LoVo (cell line): ENCODE measurements at places on chromosomes 6 and 20.

GRCh38 chr6:38702558-38703397 is at the start of gene GLO1:
GLO1 (minus strand) TSS chr6:38703145; CDS start chr6:38703054, 91 bp downstream.
- peak; percentile 97 for DNase-seq

DNA sequence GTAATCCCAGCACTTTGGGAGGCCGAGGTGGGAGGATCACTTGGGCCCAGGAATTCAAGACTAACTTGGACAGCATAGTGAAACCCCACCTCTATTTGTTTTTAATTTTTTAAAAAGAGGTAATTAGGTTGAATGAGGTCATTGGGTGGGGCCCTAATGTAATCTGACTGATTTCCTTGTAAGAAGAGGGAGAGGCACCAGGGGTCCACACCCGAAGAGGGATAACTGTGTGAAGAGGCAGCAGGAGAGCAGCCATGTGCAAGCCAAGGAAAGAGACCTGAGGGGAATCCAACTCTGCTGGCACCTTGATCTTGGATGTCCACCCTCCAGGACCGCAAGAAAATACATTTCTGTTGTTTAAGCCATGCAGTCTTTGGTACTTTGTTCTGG is 63.4 kb downstream of the QRSL1 start:
- peak; percentile 14 for DNase-seq

DNA sequence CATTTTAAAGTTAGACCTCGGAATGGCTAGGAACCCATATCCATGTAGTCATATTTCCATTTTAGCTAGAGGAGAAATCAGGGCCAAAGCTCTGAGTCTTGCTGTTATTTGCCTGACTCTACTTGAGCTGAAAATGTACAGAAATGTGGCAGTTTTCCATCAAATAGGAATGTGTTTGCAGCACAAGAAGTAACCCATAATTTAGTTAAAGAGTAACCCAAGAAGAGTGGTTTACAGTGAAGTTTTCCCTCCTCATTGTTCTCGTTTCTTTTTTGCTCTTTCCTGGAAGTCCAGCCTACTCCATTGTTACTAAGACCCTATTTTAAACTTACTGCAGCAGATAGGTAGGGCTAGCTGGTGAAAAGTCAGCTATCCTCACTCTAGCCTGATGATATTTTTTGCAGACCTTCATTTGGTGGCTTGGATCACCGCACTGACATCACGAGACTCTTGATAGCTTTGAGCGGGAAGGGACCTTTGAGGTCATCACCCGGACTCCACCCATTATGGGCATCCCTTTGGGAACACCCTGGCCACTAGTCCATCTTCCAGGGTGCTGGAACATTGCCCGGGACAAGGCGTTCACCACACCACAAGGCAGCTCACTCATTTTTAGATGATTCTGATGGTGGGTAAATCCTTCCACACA is 28.0 kb upstream of the ADGRF5 start:
- peak; percentile 48 for DNase-seq

GRCh38 chr6:73180763-73181619 is 44.3 kb downstream of the KHDC1L start:
- peak; percentile 62 for DNase-seq

GRCh38 chr6:146281651-146282362 is 252.9 kb downstream of the GRM1 start:
- no peak for DNase-seq

DNA sequence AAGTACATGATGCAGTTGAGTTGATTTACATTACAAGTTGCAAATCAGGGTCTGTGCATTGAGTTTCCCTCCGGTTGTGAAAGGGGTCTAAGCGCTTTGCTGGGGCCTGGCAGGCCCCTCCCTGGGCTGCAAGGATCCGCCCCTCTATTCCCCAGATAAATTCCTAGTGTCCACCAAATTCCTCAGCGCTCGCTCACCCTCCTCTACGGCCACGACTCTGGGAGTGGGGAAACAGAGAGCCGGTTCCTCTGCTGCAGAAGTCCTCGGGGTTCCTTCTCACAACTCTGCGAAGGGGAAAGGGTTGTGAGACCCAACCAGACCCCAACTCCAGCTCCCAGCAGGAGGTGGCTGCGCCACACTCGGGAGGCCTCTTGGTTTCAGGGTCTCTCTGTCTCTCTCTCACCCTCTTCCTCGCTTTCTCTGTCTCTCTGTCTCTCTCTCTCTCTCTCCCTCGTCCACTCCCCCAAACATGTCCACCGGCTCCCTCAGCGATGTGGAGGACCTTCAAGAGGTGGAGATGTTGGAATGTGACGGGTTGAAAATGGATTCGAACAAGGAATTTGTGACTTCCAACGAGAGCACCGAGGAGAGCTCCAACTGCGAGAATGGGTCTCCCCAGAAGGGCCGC is at the start of gene TCF21:
TSS of gene TCF21 (plus strand) at position 185 of the 628 bp plus-strand sequence. CDS start at position 470, 285 bp downstream.
- DNase-seq: no peak

DNA sequence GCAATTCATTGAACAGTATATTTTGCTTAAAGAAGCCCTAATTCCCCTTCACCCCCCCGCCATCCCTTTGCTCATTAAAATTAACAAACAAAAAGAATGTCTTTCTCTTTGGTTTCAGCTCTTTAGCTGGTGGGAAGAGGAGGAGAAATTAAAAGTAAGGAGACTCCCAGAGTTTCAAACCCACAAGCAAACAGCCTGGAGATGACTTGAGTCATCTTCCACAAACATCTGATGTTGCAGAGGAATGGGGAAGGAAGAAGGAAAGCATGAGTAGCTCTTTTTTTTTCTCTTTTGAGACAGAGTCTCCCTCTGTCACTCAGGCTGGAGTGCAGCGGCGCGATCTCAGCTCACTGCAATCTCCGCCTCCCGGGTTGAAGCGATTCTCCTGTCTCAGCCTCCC is 189.6 kb downstream of the ADAT2 start:
- DNase-seq: no peak

DNA sequence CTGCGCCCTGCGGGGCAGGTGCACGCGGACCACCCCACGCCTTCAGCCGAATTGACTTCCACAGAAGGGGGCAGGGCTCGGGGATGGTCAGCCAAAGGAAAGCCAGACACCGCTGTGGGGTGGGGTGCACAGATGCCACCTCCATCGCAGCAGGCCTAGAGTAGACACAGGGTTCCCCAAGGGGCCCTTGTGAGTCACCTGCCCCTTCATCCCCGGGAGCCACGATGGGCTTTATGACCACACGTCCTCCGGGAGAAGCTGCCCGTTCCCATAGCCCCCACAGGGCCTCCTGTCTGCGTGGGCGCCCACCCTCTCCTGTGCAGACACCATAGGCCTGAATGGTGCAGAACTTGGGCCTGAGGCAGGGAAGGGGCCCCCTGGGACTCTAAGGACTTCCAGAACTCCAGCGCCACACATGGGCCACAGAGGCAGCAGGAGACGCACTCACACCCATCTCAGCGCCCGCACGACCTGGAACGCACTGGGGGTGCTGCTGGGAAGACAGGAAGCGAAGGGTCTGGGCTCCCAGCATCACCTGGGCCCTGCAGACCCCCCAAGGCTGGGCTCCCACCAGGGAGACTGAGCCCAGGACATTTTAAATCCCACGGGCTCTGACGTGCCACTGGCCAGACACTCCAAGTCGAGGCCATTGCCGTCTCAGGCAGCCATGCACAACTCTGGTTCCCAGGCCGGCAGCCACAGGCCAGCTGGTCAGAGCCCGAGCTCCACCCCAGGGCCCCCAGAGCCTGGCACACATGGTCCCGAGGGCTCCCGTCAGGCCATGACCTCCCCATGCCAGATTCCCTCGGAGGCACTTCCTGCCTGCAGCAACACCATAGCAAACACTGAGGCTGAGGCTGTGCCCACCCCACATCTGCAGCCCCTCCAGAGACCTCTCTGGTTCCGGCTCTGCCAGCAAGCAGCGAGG is 134.2 kb downstream of the DLL1 start:
- DNase-seq: no peak

GRCh38 chr20:3092611-3093379 is 8.3 kb upstream of the AVP start:
- no peak for DNase-seq

DNA sequence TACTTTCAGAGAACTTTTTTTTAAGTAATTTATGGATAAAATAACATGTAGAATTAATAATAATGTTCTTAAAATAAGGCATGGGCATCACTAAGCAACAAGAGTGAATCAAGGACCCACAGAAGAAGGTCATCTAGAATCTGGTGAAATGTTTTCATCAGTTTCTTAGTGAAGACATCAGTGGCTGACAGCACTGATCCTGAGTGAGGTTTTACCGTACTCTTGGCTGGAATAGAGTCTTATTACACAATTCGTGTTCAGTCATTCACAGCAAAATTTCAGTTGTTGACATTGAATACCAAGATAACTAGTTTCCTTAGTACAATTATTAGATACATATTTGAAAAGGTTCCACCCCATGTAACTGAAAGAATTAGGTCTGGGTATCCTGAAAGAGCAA is 140.4 kb downstream of the C6orf58 start:
- DNase-seq: no peak

DNA sequence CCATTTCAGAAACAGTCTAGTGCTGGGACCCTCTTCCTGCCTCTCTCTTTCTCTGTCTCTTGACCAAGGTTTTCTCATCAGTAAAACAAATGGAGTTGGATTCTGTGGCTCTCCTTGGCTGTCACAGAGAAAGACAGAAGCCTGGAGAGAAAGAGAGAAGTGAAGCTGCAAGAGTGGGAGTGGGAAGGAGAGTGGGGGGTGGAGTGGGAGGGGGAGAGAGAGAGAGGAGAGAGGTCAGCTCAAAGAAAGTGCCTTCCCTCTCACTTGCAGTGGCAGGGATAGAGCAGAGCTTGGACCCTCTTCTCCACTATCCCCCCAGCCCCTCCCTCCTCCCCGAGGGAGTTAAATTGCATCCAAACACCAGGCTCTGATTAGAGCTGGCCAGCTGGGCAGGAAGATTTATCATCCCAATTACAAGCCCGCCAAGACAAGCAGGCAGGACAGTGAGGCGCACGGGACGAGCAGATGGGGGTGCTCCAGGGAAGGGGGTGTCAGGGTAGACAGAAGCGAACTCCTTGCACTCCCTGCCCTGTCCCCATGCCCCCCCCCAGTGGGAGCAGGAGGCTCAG is 74.3 kb downstream of the CD40 start:
- DNase-seq: no peak

GRCh38 chr6:25007269-25007699 is 71.5 kb upstream of the RIPOR2 start:
- no peak for DNase-seq
